Stimulated activated CD4-positive, alpha-beta T cell treated with anti-CD3 and anti-CD28 coated beads, Interleukin-15, amount 100 ng/mL, for 1 hour (primary cell): ENCODE measurements at places on chromosomes 16 and 17.

DNA sequence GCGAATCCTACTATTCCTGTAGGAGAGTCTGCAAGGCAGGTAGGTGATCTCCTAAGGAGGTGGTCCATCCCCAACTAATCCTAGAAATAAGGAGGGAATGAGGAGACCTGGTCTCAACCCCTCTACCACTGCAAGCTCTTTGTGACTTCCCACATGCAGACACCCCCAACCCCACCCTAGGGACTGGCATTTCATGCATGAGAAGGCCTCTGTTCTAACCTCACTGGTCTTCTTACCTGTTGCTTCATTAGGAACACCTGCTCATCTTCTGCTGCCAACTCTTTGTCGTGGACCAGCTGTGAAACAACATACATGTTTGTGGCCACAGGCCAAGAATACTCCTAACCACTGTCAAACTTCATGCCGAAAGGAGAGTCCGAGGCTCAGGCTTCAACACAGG is 22.6 kb downstream of the DYNC1LI2 start:
- no peak for DNase-seq

DNA sequence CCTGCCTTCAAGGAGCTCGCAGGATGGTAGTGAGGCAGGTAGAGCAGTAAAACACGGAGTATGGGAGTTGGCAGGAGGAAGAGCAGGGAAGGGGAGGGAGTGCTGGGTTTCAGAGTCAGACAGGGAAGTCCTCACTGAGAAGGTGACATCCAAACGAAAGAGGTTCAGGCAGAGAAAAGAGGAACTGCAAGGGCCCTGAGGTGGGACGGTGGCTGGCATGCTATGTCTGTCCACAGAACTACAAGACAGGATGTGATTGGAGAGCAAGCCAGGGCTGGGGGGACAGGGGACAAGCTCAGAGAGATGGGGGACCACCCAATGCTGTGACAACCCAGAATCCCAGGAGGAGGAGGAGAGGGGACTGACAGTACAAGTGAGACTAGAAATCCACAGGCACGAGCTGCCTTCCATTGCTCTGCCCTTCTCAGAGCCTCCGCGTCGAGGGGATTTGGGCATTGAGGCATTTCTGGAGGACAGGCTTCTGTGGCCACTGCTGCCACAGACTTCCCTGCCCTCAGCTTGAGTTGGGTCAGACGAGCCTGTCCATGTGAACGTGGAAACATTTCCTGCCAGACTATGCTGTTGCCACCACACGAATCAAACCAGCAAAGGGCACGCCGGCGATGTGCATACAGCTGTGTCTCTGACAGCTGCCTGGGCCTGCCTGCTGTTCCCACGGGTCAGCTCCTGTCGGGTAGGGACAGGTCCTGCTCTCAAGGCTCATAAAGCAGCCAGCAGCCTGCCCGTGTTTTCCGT is 100.1 kb downstream of the RAB11FIP4 start:
- no peak for DNase-seq

GRCh38 chr17:45021607-45022287 is 29.7 kb downstream of the DCAKD start:
- DNase-seq, result peak; percentile 65

DNA sequence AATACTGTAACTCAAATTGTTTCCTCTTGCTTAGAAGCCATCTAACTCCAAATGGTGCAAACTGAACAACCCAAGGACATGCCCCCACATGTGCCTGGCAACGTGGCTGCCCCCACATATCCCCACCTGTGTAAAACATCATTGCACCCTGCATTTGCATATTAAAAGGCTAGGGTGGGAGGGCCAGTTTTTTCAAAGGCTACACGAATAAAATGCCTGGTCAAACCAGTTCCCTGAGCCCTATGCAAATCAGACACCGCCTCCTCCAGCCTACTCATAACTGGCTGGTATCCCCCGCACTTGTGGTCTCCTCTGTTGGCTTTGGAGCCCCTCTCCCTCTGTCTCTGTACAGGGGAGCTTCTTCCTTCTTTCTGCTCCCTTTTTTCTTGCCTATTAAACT is 26.7 kb downstream of the C16orf54 start:
- no peak for DNase-seq

GRCh38 chr17:8875957-8876356 is 8.5 kb upstream of the PIK3R6 start:
- DNase-seq, result no peak

DNA sequence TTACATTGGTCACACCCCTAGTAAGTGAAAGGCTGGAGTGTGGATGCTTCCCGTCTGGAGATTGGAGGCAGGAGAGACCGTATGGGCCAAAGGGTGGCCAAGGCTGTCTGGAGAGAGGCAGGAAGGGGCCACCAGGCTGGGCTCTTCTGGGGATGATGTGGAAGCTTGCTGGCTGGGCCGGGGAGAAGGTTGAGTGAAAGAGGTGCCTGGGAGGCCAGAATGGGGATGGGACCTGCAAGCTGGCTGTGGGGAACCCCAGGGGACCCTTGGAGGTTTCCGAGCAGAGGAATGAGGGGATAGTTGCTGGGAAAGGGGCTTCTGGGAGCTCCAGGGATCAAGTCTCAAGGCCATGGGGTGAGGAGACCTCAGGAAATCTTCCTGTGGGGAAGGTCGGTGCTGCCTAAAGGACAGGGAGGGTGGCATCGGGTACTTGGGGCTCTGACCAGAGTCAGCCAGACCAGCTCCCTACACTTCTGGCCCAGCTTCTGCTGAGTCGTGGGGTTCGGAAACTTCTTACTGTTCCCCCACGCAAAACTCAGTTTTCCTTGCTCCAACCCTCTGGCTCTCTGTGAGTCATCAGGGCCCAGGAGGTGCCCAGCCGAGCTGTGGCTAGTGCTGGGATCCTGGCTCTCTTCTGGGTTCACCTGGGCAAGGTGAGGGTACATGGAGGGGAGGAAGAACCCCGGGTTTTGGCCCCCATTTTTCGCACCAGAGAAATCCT is 3.1 kb downstream of the MRC2 start:
- no peak for DNase-seq

GRCh38 chr17:42249681-42250446 is 26.3 kb downstream of the STAT5B start:
- no peak for DNase-seq

DNA sequence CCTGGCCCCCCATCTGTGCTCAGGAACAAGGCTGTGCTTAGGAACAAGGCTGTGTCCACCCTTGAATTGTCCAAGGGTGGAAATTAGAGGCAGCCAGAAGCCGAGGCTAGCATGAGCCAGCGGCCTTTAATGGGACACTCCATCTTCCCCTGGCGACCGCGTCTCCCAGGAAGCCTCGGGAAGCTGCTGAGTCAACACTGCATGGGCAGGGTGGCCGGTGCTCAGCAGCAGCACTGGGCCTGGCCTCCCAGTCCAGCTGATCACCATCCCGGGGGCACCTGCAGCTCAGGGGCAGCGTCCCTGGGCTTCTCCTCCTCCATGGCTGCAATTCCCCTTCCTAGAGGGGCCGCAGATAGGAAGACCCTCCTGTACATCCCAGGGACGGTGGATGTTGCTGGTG is 180.8 kb downstream of the ENGASE start:
- DNase-seq, result no peak

DNA sequence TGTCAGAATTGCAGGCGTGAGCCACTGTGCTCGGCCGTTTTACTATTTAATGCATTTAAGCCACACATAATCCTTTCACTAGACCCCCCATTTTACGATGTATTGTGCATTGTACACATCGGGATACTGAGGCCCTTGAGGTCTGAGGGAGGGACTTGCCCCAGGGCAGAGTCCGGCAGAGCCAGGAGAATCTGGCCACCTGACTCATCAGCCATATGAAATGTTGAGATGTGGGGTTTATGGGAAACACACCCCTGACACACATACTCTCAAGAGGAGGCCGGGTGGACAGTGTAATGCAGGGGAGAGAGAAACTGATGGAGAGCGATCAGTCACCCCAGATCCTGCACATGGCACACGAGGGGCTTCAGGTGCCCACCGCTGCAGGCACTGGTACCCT is 196.6 kb downstream of the ZNF423 start:
- no peak for DNase-seq
